ENCODE measurements at places on chromosomes 11 and 22.

DNA sequence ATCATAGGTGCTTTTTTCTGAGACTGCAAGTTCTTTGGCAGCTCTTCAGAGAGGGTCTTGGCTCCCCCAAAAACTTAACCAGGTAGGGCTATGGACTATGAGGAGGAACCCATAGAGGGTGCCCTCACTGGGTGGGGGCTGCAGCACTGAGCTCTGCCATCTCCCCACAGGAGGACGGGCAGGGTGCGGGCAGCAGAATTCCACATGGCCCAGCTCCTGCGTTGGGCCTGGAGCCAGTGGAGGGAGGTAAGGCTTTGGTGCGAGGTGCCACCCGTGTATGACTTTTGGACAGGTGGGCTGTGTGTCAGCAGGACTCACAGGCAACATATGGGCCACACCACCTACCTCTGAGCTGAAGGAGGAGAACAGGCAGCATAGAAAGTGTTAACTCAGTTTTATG lies 58.4 kb downstream of the PISD start:
- DNase-seq = no peak

- no peak for DNase-seq
Observed at GRCh38 chr11:46759196-46759595, 40.2 kb downstream of the F2 start.

DNA sequence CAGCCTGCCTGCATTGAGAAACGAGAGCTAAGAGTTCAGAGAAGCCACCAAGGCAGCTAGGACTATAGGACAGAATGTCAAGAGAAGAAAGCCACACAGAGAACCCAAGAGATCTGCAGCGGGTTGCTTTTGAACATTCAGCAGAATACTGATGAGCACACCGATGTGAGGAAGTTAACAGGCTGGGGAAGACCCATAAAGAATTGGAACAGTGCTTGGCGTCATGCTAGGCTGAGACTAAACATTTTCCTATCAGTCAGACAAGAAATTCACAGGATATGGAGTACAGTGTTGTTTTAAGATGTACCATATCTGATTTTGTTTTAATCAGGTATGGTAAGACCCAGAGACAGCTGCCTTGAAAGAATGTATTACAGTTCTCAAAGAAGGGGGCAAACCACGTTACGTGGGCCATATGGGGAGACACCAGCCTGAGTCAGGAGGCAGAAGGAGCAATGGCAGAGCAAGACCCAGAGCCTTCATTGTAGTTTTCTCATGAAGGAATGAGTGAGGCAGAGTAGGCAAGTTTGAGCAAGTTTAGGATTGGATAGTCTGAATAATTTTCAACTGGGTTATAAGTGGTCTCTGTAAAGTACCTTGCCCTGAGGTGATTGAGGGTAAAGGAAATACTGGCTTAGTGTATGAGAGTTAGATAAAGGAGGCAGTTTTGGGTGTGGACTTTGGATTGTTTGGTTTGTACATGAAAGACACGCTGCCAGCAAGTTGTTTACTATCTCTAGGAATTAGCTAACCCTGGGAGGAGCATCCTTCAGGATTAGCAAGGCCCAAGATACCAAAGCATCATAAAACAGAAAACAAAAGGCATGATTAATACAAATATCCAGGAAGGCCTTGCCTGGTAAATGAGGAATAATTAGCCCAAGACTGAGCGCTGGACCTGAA lies 14.3 kb downstream of the LRRC75B start:
- no peak for DNase-seq

DNA sequence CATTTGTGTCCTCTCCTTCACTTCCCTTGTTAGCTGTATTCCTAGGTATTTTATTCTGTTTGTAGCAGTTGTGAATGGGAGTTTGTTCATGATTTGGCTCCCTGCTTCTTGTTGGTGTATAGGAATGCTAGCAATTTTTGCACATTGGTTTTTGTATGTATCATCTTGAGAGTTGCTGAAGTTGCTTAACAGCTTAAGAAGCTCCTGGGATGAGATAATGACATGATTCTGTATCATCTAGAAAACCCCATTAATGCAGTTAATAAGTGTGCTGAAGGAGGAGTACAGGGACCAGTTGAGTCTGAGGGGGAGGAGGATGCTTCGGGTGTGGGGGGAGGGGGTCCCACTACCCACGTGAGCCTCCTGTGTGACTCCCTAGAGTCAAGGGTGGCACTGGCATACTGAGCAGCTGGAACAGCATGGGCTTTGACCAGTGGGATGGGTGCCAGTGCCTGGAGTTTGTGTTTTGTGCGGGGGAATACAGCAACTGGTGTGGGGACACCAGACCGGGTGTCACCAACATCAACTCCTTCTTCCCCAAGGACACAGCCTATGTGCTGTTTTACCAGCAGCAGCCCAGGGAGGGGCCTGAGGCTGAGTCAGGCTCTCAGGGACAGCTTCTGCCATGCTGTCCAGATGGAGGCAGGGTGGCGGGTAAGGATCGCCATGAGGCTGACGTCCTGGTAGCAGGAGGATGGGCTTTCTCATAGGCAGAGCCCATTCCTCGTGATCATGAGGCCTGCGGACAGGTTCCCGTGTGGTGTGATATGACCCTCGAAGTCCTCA lies 24.1 kb downstream of the USP35 start:
- DNase-seq = peak; percentile 1

DNA sequence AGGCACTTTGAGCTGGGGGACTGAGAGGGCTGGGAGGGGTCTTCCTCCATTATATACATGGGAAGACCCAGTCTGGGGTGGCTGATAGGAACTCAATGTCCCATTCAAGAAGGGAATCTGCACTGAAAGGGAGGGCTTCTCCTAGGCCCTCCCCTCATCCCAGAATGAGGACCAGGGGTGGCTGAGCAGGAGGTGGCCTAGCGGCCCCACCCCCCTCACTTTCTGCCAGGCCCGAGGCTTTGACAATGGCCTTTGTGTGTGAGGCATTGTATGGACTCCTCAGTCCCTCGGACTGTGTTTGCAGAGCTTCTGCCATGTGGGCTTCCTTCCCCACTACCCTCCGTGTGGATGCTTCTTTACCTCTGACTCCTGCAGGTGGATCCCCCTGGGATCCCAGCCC lies 65.7 kb downstream of the NECTIN1 start:
- DNase-seq = no peak

GRCh38 chr11:64321533-64321932 lies 3.6 kb downstream of the PRDX5 start:
- no peak for DNase-seq

DNA sequence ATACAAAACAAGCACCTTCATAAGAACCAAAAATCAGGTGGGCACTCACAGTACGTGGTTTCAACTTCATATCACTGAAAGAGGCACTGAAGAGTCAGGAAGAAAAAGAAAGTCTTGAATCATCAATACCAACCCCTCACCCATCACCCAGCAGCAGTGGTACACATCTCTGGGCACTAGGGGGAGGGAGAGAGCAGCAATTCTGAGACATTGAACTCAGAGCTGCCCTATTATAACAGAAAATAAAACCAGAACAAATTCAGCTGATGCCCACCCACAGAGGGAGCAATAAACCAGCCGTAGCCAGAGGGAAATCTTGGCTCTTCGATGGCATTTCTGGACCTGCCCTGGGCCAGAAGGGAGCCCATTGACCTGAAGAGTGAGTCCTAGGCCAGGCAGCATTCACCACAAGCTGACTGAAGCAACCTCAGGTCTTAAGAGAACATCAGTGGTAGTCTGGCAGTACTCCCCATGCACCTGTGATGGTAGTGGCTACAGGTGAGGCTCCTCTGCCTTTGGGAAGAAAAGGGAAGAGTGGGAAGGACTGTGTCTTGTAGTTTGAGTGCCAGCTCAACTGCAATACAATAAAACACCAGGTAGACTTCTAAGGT lies 42.2 kb upstream of the FAM181B start:
- DNase-seq = no peak

- no peak for DNase-seq
Observed at GRCh38 chr11:110797453-110797852, 85.2 kb upstream of the ARHGAP20 start.

- no peak for DNase-seq
Observed at GRCh38 chr11:70570693-70571395, 172.5 kb downstream of the CTTN start.

DNA sequence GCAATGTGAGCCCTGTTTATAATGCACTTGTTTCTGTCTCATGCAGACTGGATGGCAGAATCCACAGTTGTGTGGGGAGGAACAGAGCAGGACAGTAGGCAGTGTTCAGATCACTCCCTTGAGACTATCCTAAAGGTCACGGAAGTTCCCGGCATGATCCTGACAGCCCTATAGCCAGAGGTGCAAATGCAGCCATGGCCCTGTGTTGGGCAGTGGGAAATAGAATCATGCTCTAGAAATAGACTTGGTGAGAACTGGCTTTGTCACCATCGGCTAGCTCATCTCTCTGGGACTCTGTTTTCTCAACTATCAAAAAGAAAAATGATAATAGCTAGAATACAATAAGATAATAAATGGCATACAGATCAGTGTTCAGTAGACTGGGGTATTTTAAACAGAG lies 123.2 kb downstream of the FEZ1 start:
- no peak for DNase-seq

GRCh38 chr11:130592056-130592455 lies 143.6 kb downstream of the ADAMTS15 start:
- no peak for DNase-seq

DNA sequence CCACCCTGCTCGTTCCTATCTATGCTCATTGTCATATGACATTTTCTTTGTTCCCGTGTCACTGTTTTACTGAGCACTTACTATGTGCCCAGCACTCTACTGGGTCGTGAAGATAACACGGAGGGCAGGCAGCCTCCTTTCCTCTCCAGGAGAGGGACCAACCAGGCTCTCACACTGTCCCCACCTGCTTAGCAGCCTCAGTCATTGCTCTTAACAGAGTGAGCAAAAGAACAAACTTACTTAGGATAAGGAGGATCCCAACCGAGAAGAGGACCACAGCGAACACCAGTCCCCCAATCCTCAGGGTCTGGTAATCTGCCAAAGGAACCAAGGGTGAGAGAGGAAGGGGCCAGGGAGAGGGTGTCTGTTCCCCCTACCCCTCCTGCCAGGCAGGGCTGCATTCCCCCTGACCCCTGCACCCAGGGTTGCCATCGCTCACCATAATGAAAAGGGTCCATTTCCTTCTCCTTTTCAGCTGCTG lies 17.0 kb upstream of the FXYD2 start:
- no peak for DNase-seq

- DNase-seq = no peak
Observed at GRCh38 chr11:15821451-15821850, 534.9 kb downstream of the SOX6 start.

GRCh38 chr11:65891219-65892136 lies 1.0 kb downstream of the CCDC85B start:
- DNase-seq = no peak

DNA sequence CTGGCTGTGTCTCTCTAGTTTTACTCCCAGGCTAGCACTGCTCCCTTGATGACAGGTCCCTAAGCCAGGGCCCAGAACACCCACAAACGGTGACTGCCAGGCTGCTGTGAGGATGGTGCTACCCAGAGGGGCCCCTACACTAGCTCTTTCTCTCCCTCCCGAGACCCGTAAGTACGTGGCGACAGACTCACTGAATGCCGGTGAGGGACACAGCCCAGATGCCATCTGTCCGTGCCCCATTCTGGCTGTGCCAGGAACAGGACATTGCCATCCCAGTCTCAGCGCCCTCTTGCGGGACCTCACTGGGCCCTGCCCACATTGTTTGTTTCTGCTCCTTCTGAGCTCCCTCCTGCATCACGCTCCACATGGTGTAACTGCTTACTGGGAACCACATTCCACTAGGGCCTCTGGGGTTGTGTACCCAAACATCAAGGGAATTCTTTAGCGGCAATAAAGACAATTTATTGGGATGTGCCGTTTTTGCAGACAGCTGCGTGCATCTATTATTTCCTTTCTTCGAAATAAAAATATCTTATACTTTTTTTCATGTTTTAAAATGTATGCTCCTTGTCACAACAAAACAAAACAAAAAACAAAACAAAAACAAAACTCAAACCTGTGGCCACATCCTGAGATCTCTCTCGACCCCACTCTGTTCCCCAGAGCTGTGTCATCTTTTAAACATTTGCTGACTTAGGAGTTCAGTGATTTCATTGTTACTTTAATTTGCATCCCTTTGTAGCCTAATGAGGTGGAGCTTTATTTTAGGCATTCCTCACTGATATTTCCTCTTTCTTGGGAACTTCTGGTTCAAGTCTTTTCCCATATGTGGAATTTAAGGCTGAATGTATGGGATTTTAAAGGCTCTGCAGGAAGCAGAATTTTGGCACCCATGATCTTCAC lies 4.4 kb upstream of the TPCN2 start:
- no peak for DNase-seq

- no peak for DNase-seq
Observed at GRCh38 chr22:42769238-42769573, 48.5 kb upstream of the A4GALT start.

GRCh38 chr11:35413598-35413997 lies 5.8 kb downstream of the SLC1A2 start:
- no peak for DNase-seq

GRCh38 chr11:117704395-117705100 lies 92.5 kb downstream of the DSCAML1 start:
- DNase-seq = no peak

DNA sequence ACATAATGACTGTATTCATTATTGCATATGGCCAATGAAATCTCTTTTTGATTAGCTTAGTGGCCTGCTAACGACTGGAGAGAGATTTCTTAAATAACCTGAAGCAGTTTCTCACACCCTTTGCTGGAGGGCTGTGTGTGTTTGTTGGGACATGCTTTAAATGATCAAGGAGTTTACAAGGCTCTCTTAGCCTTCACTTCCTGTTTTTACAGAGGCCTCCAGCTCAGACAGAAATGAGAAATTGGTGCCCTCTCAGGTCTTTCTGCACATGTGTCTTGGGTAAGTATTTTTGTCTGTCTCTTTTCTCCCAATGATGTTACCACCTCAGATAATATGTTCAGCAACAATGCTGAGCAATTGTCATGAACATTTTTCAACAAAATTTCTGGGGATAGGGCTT lies 884.4 kb upstream of the CNTN5 start:
- no peak for DNase-seq

DNA sequence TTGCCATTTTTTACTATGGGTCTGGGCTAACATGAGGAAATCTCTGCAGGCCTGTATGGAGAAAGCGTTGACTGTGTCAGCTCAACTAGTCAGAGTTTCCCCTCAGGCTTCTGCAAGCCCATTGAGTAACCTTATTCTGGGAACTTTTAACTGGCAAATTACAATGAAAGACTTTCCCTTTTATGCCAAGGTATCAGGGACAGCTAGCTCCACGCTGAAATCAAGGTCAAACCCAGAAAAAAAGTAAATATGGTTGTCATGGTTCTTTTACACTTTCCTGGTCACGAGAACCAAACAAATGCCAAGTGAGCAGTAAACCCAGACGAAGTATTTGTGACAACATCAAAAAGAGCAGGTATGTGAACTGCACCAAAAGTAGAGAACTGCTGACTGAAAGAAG lies 13.8 kb downstream of the OSBP start:
- no peak for DNase-seq
